ENCODE measurements at places on chromosomes 12 and 14.

- no peak for DNase-seq
Measured at GRCh38 chr12:76863837-76864236, 15.0 kb downstream of the CSRP2 start.

DNA sequence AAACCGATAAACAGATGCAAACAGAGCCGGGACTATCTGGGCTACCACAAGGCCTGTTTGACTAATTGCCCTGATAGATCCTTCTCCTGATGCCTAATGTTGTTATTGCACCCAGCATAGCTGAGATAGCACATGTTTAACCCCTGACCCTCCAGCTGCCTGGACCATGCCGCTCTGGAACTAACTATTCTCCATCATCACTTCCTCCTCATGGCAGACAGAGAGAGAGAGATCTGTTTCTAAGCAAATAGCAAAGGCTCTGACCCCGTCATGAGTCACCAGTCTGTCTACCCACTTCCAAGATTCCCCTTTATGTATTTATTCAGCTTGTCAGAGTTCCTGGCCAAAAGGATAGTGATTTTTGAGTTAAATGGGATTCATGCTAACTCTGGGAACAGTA is 58.2 kb upstream of the FLRT2 start:
- no peak for DNase-seq

DNA sequence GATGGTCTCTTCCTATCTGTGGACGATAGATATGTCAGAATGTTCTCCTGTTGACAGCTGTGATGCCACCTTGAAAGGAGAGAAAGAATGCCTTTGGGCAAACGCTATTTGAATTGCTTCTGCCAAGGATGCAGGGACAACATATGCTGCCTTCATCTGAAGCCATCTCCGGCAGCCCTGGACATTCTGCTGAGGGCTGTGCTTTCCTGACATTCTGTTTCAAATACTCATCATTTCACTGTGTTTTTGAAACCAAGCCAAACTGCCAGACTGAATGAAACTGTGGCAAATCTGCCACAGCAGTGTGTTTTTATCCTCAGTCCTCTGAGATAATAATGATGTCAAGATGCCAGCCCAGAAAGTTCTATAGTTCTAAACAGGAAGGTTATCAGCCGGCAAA is 85.8 kb upstream of the BCAT1 start:
- DNase-seq, result no peak

- peak; percentile 90 for DNase-seq
Measured at GRCh38 chr14:88492272-88493089, 62.3 kb downstream of the PTPN21 start.
